BE2C (cell line): ENCODE measurements at places on chromosomes 3 and 15.

DNA sequence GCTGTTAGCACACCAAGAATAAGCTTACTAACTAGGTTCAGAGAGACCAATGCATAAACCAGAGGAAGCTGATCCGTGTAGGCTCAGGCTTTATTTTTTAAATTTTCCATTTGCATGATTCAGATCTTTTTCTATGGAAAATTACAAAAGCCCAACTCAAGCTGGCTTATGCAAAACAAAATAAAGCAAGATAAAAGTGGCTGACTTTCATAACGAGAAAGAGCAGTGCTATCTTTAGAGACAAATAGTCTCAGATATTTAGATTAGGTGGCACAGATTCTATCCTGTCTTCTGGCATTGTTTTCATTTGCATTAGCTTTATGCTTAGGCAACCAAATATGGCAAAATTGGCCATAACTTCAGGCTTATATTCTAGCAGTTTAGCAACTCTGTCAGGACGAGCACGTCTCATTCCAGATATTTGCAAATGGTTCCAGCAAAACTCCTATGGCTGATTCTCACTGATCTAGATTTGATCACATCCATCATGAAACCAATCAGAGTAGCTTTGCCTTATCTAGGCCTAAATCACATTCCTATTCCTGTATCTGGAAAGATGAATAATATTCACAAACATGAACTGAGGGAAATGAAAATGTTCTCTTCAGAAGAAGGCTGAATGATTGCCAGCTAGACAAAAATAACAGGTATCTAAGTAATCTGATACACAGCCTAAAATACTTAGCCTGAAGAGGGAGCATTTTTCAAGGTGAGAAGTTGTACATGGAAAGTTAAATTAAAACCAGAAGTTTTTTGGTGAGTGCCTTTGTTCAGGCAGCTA lies 216.4 kb upstream of the DPPA4 start:
- DNase-seq, result no peak

DNA sequence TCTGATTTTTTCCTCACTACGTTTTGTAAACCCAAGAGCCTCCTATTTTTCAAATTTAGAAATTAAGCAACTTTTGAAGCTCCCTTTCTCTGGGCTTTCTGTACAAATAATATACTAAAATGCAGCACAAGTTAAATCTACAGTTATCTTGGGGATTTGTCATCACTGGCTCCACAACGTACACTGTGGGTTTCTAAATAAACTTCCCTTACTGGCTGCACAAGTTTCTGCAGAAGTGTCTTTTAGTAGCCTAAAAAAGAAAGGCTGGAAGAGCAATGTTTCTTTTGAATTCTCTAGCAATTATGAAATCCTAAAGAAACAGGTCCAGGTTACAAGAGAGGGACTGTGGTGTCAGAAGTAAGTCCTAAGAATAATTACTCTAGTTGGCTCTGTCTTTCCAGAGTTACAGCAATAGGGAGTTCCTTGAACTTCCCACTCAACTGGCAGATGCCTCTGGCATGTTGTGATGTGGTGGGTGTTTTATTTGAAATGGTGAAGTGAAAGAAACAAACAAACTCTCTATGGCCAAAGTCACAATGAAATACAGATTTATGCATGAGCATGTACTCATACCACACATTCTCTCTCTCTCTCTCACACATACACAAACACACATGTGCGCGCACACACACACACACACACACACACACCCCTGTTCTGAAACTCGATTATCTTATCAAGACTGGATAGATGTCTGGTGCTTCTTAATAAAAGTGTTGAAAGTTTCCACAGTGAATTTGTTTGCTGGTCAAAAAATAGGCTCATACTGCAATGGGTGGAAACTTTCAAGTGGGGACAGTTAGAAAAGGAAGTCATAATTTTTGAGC lies 198.2 kb downstream of the SSR3 start:
- peak; percentile 25 for DNase-seq

DNA sequence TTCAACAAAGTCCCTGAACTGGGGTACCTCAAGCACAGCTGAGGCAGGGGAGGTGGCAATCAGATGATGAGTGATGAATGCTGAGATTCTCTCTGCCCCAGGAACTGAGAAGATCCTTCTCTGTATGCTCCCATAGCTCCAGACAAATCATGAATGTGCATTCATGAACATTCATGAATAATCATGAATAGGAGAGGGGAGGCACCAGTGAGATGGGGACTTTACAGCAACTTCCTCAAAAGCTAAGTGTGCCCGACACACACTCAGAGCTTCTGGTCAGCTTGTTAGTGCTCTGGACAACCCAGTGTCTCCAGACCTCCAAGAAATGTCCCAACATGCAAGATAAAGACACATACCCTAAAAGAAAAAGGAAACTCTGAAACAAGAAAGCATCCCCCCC lies 24.3 kb downstream of the LRRC2 start:
- no peak for DNase-seq

GRCh38 chr3:4271834-4272233 lies 31.3 kb upstream of the SETMAR start:
- DNase-seq, result no peak

DNA sequence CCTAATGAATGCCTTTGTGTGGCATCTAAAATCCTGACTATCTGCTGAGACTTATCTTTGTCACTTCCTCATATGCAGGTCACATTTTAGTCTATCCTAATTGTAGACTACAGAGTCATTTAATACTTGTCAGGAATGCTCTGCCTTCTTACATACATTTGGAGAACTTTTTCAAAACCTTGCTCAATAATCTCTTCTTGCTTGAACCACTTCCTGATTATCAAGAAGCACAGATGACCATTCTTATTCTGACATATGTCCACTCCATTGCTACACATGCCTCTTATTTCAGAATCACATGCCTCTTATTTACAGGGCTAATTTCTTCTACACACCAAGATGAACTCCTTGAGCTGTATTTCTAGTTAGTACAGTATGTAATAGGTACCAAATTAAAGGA lies 400.3 kb downstream of the TBC1D5 start:
- no peak for DNase-seq
